AG20443 (cell line): ENCODE measurements at places on chromosomes 6 and 20.

GRCh38 chr6:151760486-151760885 is 47.0 kb upstream of the ESR1 start:
- DNase-seq, result no peak

DNA sequence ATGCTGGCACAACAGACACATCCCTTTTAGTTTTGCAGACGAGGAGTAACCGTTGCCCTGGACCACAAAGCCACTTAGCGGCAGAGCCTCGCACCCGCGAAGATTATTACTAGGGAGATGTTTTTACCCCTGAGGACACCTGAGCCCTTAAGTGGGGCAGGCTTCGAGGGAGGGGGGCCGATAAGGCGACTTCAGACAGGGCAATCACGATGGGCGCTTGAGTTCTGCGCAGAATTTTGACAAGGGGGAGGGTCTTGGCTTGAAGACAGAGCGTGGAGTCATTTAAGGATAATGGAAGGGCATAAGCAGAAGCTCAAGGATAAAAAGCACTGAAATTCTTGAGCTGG is 650 bp upstream of the TTK start:
- DNase-seq, result no peak

DNA sequence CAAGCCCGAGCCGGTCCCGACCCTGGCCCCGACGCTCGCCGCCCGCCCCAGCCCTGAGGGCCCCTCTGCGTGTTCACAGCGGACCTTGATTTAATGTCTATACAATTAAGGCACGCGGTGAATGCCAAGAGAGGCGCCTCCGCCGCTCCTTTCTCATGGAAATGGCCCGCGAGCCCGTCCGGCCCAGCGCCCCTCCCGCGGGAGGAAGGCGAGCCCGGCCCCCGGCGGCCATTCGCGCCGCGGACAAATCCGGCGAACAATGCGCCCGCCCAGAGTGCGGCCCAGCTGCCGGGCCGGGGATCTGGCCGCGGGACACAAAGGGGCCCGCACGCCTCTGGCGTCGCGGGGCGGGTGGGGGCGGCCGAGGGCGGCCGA is 37.5 kb downstream of the YTHDF1 start:
- DNase-seq, result no peak

DNA sequence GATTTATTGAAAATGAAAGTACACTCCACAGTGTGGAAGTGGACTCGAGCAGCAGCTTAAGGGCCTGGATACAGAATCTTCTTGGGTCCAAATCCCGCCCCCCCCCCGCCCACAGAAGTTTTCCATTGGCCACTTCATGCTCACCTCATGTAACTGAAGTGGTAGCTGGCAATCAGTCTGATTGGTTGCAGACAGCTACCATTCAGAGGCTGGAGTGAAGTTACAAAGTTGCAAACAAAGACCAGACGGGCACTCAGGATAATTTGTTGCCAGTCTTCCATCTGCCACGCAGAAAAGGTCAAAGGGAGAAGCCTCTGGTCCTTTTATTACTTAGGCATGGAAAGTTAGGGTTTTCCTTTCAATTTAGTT is 25.8 kb upstream of the FABP7 start:
- peak; percentile 34 for DNase-seq

- DNase-seq, result peak; percentile 72
These were observed 64.2 kb downstream of the SGK1 start for GRCh38 chr6:134253681-134254080.

- peak; percentile 20 for DNase-seq
These were observed 69.3 kb downstream of the IBTK start for GRCh38 chr6:82178077-82178758.

- DNase-seq, result no peak
These were observed 42.3 kb downstream of the CHMP4B start for GRCh38 chr20:33853507-33853813.

DNA sequence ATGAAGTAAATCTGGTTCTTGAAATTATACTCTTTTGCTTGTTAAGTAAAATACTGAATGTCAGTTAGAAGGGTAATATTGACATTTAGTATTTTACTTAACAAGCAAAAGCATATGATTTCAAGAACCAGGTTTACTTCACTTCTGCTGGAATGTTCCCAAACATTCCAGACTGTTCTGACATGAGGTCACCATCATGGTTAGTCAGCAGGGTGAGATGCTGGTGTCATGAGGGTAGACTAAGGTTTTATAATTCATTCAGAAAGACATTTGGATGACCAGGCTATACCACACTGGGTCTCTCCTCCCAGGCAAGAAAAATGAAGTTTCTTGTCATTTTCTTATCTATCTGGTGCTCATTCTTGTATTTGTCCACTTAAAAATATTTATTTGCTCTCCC is 414.4 kb upstream of the MMS22L start:
- peak; percentile 17 for DNase-seq

- DNase-seq, result peak; percentile 9
These were observed 2.2 kb downstream of the CPXM1 start for GRCh38 chr20:2798095-2798805.

- peak; percentile 43 for DNase-seq
These were observed 326.7 kb upstream of the CNR1 start for GRCh38 chr6:88492824-88493223.
